ENCODE measurements at places on chromosomes 5 and 9. TPM values are rescaled to one million over a fixed set of nuclear protein-coding genes. Genes with fewer than 3 reads are reported as not detected.

The GRXCR2 gene
- not detected for total RNA-seq

The C9orf50 gene
- not detected for total RNA-seq

The TMC1 gene
- not detected for total RNA-seq

The PCDHA6 gene
- 0.42 TPM for total RNA-seq

The HTR4 gene
- not detected for total RNA-seq

The PLPP7 gene
- total RNA-seq = 8.2 TPM

The UAP1L1 gene
- 9.0 TPM for total RNA-seq

The ZFP62 gene
- total RNA-seq = 31.1 TPM

The PPIC gene
- 13.0 TPM for total RNA-seq

The CBY3 gene
- 0.44 TPM for total RNA-seq

The B4GALT1 gene
- 5.5 TPM for total RNA-seq

The LRRC14B gene
- 0.44 TPM for total RNA-seq

The CA9 gene
- not detected for total RNA-seq

The SYK gene
- 2.7 TPM for total RNA-seq

The NUTM2F gene
- total RNA-seq = not detected

The PLPP1 gene
- total RNA-seq = 97.4 TPM

The C5orf52 gene
- not detected for total RNA-seq

The PLK2 gene
- 7.1 TPM for total RNA-seq

The ADRA1B gene
- not detected for total RNA-seq

The SLC6A3 gene
- 0.07 TPM for total RNA-seq

The ADCY2 gene
- 30.0 TPM for total RNA-seq

The NPDC1 gene
- 10.1 TPM for total RNA-seq

The RNF183 gene
- not detected for total RNA-seq

The DNM1 gene
- total RNA-seq = 16.9 TPM

The INSL4 gene
- not detected for total RNA-seq

The FABP6 gene
- 0.48 TPM for total RNA-seq

The LECT2 gene
- not detected for total RNA-seq

The ACER2 gene
- 2.0 TPM for total RNA-seq

The IFNK gene
- not detected for total RNA-seq

The BHMT gene
- total RNA-seq = 0.28 TPM

The DEPDC1B gene
- 38.7 TPM for total RNA-seq

The MAN1B1 gene
- 70.5 TPM for total RNA-seq

The SLC6A18 gene
- not detected for total RNA-seq

The CDKN2A gene
- total RNA-seq = not detected

The HAVCR2 gene
- 0.18 TPM for total RNA-seq

The NIPAL4 gene
- not detected for total RNA-seq

The PHF24 gene
- total RNA-seq = 0.37 TPM

The SV2C gene
- total RNA-seq = under 0.01 TPM

The SLC4A9 gene
- total RNA-seq = 0.33 TPM

The ARID3C gene
- total RNA-seq = not detected

The PTGES gene
- total RNA-seq = 1.2 TPM

The UBE2QL1 gene
- 0.52 TPM for total RNA-seq

The DIRAS2 gene
- 0.28 TPM for total RNA-seq

The PROB1 gene
- total RNA-seq = 1.7 TPM

The BAAT gene
- total RNA-seq = not detected

The ASTN2 gene
- total RNA-seq = 9.3 TPM

The FAM221B gene
- not detected for total RNA-seq

The KIF3A gene
- total RNA-seq = 3.2 TPM

The C6 gene
- not detected for total RNA-seq

The FBP1 gene
- 7.5 TPM for total RNA-seq

The GRIA1 gene
- 0.28 TPM for total RNA-seq

The PFN3 gene
- not detected for total RNA-seq

The VCP gene
- total RNA-seq = 509 TPM

The CDHR2 gene
- 0.21 TPM for total RNA-seq

The NLN gene
- total RNA-seq = 129 TPM

The RNF208 gene
- 1.0 TPM for total RNA-seq

The ACSL6 gene
- 0.28 TPM for total RNA-seq

Data from H7 (cell line).